Epithelial cell of prostate (primary cell): ENCODE measurements at places on chromosomes 13 and 19.

- no peak for DNase-seq
Observed at GRCh38 chr13:40158218-40158617, 502.8 kb downstream of the COG6 start.

DNA sequence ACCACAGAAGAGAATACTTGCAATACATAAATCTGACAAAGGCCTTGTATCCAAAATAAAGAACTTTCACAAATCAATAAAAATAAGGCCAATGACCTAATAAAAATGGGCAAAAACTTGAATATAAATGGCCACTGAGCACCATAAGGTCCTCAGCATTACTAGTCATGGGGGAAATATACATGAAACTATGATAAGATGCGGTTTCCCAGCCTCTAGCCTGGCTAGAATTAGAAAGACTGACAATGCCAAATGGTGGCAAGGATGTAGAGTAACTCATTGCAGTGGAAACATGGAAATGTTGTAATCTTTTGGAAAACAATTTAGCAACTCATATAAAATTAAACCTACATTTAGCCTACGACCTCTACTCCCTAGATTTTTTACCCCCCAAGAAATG lies 227.1 kb downstream of the GGACT start:
- DNase-seq, result no peak

GRCh38 chr19:15107061-15108010 lies at the start of gene SYDE1:
Gene SYDE1 (plus strand): TSS chr19:15107401. CDS start chr19:15107434, 33 bp downstream.
- no peak for DNase-seq

GRCh38 chr13:40254394-40254793 lies 412.0 kb downstream of the FOXO1 start:
- DNase-seq, result no peak

- no peak for DNase-seq
Observed at GRCh38 chr13:80931766-80932165, 590.8 kb upstream of the SPRY2 start.
